Activated CD4-positive, alpha-beta T cell treated with anti-CD3 and anti-CD28 coated beads for 48 hours (primary cell): ENCODE measurements at places on chromosomes 2 and 18.

DNA sequence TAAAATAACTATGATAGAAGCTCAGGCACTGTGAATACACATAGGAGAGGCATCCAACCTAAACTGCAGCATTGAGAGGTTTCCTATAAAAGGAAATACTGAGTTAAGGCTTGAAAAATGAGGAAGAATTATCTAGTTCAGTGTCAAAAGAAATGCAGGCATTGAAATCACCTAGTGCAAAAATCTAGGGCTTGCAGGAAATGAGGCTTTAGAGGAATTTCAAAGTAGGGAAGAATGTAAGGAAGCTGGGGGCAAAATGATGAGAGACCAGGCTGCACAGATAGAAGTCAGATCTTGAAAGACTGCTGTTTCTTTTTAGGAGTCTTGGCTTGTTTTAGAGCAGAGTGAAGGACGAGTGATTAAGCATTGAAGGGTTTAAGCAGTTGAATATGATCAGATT lies 28.1 kb upstream of the SCYGR2 start:
- no peak for DNase-seq

GRCh38 chr2:199470672-199471442 lies 13.1 kb upstream of the SATB2 start:
- DNase-seq: peak; percentile 9

GRCh38 chr18:44590956-44591670 lies 89.6 kb upstream of the SETBP1 start:
- DNase-seq: no peak

- no peak for DNase-seq
Measured at GRCh38 chr18:78430131-78430758, 549.4 kb upstream of the SALL3 start.

DNA sequence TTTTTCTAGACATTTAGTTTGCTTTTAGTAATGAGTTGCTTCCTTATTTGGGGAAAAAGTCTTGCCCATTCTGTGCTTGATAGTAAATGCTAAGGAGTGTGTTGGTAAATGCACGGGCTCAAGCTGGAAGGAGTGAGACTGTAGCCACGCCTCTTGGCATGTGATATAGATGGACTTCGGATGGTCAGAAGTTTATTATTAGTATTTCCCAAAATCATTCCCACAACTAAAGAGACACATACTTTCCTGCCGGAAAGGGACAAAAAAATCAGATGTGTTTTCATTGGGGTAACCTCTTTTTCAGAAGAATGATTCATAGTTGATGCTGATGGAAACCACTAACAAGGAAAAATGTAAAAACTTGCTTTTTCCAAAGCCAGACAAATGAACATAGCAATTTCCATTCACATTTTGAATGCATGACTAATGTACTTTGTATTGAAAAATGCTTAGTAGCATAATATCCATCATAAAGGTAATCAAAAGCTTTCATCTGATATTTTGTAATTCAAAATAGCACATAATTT lies 133.2 kb downstream of the ZNF532 start:
- no peak for DNase-seq

DNA sequence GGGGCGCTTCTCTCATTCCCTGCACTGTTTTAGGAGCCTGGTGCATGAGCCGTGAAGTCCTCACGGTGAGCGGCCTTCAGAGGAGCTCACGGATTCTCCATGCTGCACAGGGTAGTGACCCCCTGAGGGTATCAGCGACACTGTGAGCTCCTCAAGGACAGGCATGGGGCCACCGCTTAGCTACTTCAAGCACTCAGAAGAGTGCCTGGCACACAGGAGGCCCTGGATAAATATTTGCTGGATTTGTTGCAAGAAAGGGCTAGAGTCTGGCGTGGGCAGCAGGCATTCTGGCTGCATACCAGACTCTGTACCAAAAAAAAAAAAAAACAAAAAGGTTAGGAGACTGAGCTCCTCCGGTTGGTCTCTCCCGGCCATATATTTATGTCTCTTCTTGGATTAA lies 5.7 kb upstream of the MBP start:
- no peak for DNase-seq

DNA sequence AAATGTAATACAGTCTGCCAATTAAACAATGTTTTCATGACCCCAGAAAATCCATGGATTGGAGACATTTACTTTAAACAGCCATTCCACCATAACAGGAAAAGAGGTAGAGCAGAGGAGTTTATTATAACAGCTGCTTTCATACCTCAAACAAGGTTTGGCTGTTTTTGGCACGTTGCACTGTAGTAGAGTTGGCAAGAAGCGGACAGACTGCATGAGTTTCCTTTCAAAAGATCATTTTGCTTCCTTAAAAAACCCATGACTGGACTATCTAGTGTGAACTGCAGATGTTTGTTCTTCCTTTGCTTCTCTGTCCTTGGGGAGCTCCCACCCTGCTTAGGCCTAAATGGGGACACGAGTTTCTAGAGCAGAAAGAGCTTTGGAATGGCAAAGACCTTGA lies 108.5 kb upstream of the THOC1 start:
- DNase-seq: no peak

- DNase-seq: no peak
Measured at GRCh38 chr2:191249156-191249813, 4.1 kb downstream of the MYO1B start.

DNA sequence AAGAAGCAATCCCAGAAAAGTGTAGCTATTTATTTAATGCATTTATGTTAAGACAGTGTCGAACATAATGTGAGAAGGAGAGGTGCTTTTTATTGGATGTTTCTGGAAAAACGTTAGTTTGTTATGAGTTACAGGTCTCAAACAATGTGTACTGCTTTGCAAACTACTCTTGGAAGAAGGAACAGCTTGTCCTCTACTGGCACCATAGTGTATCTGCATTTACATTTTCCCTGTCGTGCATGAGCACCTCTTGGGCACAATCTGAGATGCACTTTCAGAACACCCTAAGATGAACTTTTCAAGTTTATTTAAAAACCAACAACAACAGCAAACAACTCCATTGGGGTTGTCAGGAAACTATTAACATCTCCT lies 22.8 kb downstream of the CCNYL1 start:
- no peak for DNase-seq

DNA sequence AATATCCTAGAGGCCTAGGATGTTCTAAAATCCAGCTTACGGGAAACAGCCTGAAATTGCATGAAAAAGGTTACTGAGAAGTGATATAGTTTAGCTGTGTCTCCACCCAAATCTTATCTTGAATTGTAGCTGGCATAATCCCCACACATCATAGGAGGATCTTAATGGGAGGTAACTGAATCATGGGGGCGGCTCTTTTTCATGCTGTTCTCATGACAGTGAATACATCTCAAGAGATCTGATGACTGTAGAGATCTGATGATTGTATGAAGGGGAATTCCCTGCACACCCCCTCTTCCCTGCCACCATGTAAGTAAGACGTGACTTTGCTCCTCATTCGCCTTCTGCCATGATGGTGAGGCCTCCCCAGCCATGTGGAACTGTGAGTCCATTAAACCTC lies 385.6 kb upstream of the ID2 start:
- peak; percentile 59 for DNase-seq

DNA sequence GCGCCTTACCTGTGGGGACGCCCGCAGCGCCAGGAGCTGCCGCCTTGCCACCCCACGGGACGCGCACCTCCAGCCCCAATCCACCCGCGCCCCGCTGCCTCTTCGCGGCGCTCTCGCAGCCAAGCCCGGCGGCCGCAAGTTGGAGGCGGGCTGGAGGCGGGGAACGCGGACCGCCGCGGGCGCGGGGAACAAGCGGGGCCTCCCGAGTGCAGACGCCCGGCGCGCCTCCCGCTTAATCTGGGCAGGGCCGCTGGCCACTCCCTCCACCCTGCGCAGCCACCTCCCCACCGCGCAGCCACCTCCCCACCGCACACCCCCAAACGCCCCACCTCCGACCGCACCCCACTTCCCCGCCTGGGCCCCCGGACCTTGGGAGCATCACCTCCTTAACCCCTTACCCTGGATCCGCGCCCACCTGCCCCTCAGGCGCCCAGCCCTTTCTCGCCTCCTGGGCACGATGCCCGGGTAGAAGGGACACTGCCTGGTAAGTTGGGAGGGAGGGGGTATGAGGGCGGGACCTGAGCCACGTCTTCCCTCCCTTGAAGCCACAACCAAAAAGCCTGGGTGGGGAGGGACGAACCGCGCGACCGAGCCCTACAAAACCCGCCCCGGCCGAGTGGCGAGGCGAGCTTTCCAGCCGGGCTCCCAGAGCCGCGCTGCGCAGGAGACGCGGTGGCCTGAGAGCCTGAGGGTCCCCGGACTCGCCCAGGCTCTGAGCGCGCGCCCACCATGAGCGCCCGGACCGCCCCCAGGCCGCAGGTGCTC lies at the start of the genes COL4A3 and COL4A4:
COL4A3 (plus strand) TSS at position 627 of the 765 bp plus-strand sequence; CDS start at position 730, 103 bp downstream.
COL4A4 (minus strand) TSS at position 208 of the 765 bp plus-strand sequence. CDS start 16,722 bp downstream, outside the sequence.
- peak; percentile 15 for DNase-seq

GRCh38 chr2:46812361-46813019 lies 103.1 kb downstream of the MCFD2 start:
- DNase-seq: no peak

DNA sequence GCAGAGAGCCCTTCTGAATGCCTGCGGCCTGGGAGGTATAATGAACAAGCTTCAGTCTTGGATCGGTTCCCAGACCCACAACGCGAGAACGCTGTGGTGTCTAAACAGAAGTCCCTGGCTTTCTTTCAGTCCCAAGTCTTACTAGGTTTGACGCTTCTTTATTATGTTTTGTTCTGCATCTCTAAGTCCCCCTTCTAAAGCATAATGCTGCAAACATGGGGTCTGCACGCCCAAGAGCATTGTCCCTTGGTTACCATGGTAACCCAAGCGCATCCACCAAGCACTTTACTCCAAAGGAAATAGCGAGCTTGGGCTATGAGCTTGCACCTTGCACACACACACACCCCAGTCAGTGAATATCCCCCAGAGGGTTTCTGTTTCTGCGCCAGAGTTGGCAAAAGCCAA lies 193.7 kb downstream of the INO80D start:
- DNase-seq: no peak

DNA sequence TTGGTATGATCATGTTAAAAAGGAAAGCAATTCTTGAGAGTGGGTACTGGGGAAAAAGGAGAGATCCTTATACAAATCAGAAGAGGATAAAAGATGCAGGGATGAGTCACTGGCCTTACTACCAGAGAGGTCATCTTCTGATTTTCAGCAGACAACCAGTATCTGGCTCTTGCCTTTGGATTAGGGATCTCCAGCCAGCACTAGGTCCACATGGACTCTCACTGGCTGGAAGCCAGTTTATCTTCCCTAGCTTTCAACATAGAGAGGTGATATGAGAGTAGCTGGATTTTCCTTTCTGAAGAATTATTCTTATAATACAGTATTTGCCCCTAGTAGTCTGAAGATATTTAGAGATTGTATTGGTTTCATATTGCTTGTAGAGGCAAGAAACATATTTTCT lies 30.2 kb downstream of the CERKL start:
- DNase-seq: no peak

- no peak for DNase-seq
Measured at GRCh38 chr2:128690869-128691268, 372.2 kb upstream of the HS6ST1 start.

DNA sequence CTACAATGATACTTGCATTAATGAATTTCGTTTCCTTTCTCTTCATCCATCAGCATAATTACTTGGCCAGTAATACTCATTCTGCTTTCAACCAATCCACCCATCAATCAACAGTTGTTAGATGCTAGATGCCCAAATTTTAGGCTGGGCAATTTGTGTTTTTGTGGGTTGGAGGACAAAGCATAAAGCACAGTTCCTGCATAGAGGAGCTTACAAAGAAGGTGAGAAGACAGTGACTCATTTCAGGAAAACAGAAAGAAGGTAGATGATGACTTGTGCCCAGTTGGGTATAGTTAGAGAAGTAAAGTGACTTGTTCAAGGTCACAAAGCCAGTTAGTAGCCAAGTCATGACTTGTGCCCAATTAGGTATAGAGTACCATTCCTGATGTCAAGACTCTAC lies 1186.8 kb upstream of the CELF4 start:
- no peak for DNase-seq

DNA sequence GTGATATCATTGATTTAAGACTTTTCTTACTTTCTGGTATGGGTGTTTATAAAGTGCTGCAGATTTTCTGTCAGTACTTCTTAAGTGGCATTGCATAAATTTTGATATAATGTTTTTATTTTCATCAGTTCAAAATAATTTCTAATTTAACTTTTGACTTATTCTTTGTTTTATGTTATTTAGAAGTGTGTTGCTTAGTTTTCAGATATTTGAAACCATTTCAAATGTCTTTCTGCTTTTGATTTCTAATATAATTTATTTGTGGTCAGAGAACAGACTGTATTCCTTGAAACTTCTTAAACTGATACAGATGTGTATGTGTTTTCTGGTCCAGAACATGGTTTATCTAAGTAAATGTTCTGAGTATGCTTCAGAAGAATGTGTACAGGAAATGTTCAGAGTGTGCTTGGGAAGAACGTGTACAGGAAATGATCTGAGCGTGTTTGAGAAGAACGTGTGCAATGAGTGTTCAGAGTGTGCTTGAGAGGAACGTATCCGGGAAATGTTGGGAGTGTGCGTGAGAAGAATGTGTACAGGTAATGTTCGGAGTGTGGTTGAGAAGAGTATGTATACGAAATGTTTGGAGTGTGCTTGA lies 265.7 kb upstream of the HS6ST1 start:
- DNase-seq: no peak

DNA sequence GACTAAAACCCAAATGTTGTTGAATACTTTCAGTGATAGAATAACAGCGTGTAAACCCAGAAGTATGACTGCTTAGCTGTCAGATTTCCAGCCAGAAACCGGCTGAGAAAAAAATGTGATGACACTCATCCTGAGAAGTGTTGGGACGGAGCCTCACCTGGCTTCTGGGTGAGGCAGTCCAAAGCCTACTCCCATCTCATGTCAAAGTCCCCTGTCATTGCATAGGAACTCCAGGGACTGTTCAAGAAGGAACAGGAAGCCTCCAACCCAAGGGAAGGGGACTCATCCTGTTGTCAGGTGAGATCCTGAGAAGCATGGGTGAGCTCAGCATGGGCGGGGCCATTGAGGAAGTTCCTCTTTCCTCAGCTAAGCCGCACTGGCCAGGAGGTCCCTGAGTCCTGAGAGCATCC lies 11.3 kb upstream of the CHRNA1 start:
- no peak for DNase-seq

DNA sequence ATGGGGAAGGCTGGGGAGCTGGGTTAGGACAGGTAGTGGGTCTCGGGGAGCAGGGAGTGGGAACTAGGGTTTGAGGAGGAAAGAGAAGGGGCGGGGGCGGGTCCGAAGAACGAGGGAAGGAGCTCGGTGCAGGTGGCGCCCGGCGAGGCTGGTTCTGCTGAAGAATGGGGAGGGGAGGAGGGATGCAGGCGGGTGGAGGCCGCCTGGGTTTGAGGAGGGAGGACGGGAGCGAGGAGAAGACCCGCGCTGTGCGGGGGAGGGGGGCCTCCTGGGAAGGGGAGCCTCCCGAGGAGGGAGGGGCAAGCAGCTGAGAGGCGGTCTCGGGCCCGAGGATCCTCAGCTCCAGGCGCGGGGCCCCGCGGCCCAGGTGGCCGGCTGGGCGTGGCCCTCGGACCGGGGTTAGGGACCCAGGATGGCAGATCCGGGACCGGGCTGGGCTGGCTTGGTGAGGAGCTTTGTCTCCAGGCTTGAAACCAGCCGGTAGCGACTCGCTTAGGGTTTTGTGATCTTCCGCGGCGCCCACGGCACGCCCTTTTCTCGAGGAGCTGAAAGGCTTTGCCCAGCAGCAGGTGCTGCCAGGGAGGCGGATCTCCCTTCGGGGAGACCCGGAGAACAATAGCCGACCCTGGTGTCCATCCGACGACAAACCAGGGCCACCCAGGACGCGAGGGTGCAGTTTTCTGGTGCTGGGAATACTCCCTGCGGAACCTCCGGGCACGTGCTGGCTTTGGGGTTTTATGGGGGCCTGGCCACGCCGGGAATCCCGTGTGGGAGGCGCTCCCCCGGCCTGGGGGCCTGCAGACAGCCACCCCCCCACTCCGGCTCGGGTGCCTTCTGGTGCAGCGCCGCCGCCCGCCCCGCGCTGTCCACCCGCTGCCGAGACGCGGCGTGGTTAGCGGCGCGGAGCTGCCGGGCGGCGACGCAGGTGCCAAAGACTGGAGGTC lies 1.4 kb downstream of the DPYSL5 start:
- peak; percentile 13 for DNase-seq
